ENCODE measurements at places on chromosomes 13 and 19.

GRCh38 chr13:41928323-41928722 lies 32.6 kb downstream of the VWA8 start:
- no peak for DNase-seq

GRCh38 chr13:51043310-51043709 lies 67.8 kb downstream of the C13orf42 start:
- DNase-seq: no peak

GRCh38 chr13:28575200-28575599 lies 80.3 kb upstream of the FLT1 start:
- no peak for DNase-seq

DNA sequence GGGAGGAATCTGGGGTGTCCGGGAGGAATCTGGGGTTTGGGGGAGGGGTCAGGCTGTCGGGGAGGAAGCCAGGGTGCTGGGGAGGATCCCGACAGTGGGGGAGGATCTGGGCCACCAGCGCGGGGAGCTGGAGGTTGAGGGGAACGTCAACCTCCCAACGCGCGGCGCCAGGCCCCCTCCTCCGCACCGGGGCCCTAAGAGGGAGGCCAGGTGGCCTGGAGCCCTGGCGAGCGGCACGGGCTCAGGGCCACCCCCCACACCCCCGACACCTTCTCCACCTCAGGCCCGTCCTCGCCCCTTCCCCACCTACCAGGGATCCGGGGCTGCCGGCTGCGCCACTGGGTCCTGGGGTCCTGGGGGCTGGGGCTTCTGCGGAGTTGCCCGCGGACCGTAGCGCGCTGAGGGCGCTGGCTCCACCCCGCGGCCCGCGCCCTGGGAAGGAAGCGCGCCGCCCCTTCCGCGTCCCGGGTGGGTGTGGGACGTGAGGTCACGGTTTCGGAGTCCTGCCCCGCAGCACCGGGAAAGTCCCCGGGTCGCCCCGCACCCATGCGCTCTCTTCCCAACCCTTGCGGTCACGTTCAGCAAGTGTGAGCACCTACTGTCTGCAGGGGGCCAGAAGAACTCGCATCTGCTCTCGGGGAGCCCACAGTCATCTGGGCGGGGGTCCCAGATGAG lies at the start of gene TICAM1:
TICAM1 (minus strand) TSS at position 409 of the 675 bp plus-strand sequence. CDS start 13,335 bp downstream, outside the sequence.
- DNase-seq: peak; percentile 64

DNA sequence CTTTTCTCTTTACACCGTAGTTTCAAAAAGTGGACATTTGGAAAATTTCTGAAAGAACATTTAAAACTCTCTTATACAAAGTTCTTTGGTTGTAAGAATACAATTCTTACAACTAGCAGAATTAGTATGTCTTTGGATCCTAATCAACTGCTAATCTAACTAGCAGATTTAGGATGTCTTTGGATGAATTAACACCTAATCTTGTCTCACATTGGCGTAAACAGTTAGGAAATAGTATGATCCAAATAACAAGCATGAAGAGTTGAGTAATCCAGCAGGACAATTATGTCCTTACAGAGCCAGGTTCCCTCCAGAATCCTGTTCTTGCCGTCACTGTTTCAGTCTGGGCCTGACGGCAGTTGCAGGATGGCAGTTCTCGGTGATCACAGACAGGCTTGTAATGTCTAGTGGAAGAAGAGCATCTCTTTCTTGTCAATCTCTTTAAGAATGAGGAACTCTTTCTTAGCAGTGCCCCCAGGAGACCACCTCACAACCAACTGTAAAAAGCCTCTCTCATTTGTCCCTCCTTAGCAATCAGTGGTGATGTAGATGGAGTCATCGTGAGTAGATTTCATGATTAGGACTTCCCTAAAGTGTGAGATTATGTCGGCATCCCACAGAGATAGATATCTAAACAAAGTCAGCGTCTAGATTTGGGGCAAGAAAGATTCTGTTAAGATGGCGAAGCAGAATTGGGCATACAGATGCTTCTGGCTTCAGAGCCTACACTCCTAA lies 5.7 kb upstream of the TNFSF13B start:
- no peak for DNase-seq

DNA sequence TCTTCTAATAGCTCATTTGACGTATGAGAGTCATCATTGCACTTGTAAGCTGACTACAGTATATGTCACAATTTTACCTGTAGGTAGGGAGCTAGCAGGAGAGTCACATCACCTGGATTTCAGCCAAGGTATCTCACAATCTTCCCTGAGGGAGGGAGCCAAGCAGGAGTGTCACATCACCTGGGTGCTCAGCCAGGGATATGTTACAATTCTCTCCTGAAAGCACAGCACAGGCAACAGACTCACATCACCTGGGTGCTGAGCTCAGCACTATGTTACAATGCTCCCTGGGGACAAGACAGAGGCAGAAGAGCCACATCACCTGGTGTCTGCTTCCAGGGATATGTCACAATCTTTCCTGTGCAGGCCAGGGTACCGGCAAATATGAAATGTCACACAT lies 51.5 kb upstream of the ZNF730 start:
- DNase-seq: no peak

GRCh38 chr19:38707512-38708114 lies 36.7 kb downstream of the CAPN12 start:
- DNase-seq: no peak

DNA sequence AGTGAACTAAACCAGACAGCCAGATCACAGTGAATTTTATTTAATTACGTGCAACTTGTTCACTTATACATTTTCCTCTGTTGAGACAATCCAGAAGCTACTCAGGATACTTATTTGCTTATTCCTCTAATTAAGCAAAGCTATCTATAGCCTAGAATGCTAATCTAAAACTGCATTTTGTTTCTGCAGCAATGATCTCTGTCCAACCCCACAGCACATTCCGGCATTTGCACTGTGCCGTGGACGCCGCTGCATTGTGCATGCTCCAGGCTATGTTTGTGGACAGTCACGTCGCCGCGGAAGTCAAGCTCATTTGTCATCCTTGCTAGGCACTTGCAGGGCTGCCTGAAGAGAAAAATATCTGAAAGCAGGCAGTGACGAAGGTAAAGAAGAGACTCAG lies 406.9 kb downstream of the RFC3 start:
- no peak for DNase-seq

DNA sequence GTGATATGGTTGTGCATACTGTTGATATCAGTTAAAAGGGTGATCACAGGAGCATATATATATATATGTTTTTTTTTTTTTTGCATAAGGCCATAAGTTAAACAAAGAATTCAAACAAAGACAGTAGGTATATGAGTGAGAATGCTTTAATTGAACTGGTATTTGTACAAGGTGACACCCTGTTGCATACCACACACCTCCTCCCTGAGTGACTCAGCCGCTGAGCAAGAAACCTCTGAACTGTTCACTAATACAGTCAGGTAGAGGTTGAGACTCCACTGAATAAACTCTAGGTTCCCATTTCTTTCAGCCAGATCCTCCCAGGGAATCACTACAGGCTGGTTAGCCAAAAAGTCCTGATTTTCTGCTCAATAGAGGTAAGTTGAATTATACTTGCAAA lies at the start of gene SCEL:
SCEL (plus strand) TSS at position 259 of the 400 bp plus-strand sequence. CDS start 20,170 bp downstream, outside the sequence.
- DNase-seq: no peak

DNA sequence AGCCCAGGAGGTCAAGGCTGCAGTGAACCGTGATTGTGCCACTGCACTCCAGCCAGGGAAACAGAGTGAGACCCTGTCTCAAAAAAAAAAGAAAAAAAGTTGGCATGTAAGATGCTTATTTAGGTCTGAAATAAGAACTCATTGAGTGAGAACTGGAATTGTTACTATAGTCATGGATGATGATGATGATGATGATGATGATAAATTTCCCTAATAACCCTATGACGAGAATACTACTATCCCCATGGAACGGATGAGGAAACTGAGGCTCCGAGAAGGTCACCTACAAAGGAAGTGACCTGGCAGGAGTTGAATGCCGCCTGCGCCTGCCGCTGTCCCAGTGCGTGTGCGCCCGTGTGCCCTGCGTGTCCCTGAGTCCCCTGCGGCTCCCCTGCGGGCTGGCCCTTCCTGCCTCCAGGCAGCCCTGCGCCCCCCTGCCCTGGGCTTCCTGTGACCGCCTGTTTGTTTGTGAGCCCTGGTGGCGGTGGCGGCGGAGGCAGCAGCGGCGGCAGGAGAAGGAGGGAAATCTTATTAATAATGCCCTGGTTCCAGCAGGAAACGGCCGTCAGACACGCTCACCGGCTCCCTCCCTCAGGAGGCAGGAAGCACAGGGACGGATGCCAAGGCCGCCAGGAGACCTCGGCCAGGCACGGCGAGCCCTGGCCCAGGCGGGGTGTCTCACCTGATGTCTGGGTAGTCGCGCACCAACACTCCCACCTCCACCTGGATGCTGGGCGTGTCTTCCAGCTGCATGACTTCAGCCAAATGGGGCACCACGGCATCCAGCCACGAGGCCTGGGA lies 29.6 kb downstream of the EXOC3L2 start:
- DNase-seq: no peak

DNA sequence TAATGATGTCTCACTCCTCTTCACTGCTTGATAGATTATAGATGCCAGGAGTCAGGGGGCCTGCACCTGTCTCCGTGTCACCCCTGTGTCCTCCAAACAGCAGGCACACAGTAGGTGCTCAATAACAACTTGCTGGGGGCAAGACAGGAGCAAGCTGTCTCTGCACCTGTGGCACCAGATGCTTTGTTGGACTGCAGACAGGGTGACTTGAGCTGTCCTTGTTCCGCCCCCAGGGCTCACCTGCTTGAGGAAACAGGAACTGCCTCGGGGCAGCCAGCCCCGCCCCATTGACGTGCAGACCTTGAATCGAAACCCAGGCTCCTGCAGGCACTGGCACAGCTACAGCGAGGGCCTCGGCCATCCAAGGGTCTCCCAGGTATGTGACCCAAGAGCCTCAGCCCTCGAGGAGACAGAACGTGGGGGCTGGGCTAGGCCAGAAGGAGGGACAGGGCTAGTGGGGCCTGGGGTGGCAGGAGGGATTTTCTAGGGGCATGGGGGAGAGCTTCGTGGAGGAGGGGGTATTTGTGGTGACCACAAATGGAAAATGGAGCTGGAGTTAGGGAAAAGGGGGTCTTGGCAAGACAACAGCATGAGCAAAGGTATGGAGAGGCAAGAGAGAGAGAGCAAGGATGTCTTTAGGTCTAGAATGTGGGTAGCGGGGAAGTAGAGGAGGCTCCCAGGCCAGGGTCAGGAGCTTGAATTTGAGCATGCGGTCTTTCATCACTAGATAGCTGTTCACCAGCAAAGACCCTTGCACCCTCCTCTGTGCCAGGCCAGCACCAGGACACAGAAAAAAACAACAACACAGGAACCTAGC lies at the start of gene HSH2D:
HSH2D (plus strand) TSS at position 287 of the 817 bp plus-strand sequence. CDS start 5,066 bp downstream, outside the sequence.
- DNase-seq: no peak

DNA sequence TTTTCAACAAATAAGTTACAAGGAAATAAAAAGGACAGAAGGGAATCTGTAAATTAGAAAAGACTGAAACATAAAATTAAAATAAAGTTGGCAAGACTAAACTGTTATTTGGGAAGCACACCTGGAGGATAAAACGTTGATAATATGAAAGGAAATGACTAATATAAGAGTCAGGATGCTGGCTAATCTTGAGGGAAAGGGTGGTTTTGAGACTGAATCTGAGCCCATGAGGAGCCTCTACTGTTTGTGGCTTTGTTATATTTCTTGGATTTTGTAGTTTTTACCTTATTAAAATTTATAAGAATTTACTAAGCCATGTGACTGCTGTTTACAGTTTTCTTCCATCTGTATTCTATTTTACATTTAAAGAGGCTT lies 718.0 kb upstream of the SPRY2 start:
- DNase-seq: no peak
